Head of caudate nucleus (tissue), 42 donors: ENCODE measurements at places on chromosomes 2 and 18.

DNA sequence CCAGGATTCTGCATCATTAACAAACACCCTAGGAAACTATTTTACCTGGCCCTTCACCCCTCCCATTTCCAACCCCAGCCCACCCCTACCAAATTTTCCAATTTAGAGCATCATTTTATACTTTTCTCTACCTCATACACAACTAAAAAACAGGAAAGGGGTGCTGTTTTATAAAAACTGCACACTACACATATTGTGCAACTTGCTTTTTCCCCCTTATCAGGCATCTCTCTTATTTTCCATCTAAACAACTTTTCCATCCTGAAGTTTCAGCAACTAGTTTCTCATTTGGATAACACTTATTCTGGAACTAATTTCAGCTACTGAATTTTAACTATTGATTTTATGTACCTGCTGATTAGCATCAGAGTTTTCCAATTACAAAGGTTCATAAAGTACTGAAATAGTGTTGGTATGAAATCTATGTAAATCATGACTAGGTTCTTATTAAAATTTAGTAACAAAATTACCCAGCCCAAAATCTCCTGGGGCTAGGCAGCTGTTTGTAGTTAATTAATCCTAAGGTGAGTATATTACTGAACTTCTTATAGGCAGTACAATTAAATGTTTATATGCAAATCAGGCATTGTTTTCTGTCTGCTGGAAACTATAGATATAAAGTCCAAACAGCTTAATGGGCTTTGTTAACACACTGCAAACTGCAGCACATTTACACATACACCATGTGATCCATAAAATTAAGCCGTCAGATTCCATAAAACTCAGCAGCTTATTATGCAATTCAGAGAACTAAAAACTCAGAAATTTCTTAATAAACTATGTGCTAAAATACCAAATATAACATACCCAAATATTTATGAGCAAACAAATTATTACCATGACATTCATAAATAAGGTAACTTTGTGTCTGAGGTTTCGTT, 7.9 kb downstream of the SF3B1 start:
- DNase-seq, result no peak

DNA sequence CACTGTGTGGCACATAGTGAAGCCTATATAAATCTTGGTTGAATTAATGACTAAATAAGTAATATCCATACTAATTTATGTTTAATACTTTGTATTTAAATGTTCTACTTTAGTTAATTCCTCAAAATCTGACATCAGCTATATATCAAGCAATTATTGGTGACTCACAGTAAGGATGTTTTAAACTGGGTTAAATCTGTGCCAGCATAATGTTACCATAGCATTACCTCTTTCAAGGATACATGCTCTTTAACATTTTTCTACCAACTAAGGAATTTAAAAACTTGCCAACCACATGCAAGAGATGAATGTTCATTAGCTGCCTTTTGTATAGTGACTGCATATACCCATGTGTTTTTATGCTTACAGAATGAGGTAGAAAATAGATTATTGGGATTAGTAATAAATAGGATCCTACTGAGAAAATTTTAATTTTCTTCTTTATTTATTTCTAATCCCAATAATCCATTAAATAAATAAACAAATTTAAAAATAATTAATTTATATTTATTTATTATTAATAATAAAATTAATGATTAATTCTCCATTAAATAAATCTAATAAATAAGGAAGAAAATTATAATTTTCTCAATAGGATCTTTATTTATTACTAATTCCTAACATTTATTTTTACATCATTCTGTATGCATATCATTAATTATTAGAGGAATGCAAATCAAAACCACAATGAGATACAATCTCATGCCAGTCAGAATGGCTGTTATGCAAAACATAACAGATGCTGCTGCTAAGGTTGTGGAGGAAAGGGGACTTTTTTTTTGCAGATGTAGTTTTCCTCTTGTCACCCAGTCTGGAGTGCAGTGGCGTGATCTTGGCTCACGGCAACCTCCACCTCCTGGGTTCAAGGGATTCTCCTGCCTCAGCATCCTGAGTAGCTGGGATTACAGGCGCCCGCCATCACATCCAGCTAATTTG, 410.7 kb upstream of the DSEL start:
- no peak for DNase-seq

- DNase-seq, result no peak
Measured at GRCh38 chr2:86308356-86308755, 29.1 kb downstream of the REEP1 start.

- DNase-seq, result no peak
Measured at GRCh38 chr18:43590182-43590903, 313.1 kb upstream of the SYT4 start.

GRCh38 chr2:85111819-85112281, 21.3 kb upstream of the TCF7L1 start:
- DNase-seq, result no peak

DNA sequence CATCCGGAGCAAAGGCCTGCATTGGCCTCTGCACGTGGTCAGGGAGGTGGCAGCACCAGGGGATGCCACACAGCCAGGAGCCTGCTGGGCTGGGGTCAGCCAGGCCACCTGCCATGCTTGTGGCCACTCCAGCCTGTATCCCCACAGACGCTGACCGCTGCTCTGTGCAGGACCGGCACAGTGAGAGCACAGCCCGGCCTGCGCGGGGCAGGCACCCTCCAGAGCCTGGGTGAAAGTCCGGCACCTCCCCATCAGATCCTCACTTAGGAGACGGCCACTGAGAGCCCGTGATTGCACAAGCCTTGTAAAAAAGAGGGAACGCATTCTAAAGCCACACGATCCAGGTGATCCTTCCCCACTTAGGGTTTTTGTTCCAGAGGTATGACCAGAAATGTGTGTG, 42.2 kb downstream of the TWIST2 start:
- no peak for DNase-seq
